ENCODE measurements at places on chromosomes 5 and 9.

GRCh38 chr5:120552638-120553037, 88.5 kb downstream of the PRR16 start:
- no peak for DNase-seq

DNA sequence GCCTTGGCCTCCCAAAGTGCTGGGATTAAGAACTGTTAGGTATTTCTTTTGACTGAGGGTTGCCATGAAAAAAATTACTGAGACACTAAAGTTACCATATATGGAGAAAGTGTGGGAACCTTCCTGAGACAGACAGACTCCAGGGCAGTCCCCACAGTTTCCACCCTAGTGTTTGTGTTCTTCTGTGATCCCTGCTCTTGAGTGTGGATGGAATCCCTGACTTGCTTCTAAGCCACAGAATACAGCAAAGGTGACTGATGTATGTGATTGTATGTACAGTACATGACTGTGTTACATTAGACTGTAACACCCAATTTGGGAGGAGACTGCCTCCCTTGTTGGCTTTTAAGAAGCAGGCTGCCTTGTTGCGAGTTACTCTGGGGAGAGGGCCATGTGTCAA, 24.7 kb upstream of the ADAM19 start:
- DNase-seq, result no peak

DNA sequence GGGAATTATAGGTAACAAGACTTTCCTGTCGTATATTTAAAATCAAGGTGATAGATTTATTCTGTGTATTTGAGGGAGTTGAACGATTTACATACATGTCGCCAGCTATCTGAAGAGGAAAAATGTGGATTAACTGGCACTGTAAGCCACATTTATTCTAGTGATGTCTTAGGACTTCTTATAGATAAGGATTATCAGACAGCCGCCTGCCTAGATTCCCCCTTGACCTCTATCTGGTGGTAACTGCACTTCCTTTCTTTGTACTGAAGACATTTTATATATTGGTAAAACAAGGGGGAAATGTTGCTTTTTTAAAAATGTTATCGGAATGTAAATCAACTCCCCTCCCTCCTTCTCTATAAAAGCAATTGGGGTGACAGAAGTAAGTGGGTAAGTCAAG, 39.3 kb upstream of the F2RL2 start:
- DNase-seq, result no peak

- no peak for DNase-seq
Measured at GRCh38 chr9:91978740-91979414, 28.8 kb upstream of the ROR2 start.

DNA sequence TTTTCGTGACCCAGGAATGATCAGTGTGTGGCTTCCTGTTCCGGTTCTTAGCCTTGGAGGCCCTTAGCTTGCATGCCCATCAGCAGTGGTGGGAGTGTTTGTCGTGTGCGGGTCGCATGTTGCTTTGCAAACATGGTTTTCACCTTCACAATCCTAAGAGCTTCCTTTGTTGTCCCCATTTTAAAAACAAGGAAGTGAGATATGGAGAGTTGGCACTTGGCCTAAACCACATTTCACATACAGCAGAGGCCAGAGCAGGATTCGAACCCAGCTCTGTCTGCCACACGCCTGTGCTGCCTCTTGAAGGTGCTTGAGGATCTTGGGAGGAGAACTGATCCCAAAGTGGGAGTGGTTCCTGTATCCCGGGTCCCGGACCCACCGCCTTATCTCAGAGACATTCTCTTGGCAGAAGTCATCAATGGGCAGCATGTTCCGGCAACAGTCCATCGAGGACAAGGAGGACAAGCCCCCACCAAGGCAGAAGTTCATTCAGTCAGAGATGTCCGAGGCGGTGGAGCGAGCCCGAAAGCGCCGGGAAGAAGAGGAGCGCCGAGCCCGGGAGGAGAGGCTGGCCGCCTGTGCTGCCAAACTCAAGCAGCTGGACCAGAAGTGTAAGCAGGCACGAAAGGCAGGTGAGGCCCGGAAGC, 38.2 kb upstream of the POMT1 start:
- DNase-seq, result no peak

- DNase-seq, result peak; percentile 81
Measured at GRCh38 chr5:143002459-143003327, 232.5 kb downstream of the ARHGAP26 start.

- DNase-seq, result no peak
Measured at GRCh38 chr9:115200711-115201505, 83.0 kb upstream of the TNC start.

GRCh38 chr9:35407846-35408245, 82.1 kb upstream of the RUSC2 start:
- DNase-seq, result no peak

DNA sequence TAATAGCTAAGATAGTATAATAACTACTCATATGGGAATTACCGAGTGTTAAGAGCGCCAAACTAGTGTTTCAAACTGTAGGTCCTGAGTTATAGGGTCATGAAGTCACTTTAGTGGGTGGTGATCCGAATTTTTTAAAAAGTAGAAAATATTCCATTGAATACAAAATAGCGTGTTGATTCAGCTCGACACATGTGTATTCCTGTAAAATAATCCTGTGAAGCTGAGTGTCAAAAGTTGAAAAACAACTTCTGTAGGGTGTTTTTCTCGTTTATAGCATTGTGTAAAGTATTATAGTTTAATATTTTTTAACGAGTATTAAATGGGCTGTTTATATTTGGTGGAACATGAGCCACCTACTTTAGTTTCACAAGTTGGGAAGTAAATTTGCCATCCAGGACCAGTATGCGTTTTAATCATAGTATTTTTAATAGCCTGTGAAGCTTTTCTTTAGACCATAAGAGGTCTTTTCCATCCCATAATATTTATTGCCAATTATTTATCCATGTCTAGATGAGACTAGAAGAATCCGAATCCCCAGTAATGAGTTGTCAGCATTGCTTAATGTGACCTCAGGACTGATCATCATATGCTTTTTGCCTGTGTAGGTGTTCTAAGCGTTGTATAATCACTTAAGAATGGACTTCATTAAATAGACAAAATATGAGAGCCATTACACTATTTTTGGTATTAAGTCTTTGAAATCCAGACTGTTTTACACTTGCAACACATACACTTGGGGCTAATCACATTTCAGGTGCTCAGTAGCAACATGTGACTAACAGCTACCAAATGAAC, 84.1 kb downstream of the PTPDC1 start:
- DNase-seq, result no peak

DNA sequence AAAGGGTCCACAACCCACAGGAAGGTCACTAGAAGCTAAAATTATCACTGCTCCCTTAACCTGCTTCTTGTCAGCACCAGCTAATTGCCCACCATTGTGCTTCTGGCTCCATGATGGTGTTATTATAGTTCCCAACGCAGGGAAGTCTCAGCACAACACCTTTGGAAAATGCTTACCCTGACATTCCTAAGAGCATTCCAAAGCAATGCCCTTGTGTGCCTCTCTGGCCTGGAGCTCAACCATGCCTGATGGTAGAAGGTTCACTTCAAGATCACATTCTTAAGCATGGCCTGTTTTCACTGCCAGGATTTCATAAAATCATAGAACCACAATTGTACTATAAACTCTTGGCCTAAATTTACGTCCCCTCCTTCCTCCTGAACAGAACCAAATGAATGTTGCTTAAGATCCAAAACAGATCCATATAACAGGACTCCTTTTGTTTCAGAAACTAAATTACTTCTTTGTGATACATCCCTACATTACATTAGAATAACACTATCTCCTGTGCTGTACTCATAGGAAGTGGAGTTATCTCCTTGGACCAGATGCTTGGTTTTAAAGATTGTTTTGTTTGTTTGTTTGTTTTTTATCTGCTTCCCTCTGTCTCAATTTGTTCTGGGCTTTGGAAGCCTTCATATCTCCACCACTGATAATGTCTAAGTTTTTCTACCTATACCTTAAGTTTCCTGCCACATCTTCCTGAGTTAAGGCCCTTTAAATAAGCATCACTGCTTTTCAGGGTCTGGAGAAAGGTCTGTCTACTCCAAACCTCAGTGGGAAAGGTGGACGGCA, 32.1 kb downstream of the ARL15 start:
- DNase-seq, result no peak

DNA sequence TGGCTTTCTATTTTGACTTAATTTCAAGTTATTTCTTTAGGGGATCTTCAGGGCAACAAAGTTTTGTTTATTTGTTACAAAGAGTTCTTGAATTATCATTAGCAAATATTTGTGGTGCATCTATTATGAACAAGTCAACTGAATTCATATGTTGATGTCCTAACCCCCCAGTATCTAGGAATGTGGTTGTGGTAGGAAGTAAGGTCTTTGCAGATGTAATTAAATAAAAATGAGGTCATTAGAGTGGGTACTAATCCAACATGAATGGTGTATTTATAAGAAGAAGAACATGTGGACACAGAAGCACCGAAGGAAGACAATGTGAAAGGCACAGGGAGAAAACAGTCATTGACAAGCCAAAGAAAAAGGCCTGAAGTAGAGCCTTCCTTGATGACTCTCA, 474.0 kb upstream of the DAB2 start:
- DNase-seq, result no peak

GRCh38 chr5:139251281-139251687, 42.3 kb upstream of the MATR3 start:
- DNase-seq, result peak; percentile 60

DNA sequence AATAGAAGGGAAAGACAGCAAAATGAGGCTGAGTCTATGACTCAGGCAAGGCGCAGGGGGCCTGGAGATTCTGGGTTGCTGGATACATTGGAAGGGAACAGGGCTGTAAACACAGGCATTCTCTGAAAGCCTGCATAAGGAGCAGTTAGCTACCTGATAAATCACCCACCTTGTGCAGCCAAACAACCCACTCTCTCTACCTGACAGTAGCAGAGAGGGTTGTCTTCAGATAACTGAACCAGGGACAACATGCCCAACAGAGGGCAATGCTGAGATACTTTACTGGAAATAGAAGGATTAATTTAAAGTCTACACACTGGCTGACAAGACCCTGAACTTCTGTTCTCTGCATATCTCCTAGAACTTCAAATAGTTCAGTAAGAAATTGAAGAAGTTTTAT, 161.6 kb downstream of the KCTD16 start:
- no peak for DNase-seq

GRCh38 chr5:154049636-154050035, 10.9 kb downstream of the MFAP3 start:
- DNase-seq, result no peak

DNA sequence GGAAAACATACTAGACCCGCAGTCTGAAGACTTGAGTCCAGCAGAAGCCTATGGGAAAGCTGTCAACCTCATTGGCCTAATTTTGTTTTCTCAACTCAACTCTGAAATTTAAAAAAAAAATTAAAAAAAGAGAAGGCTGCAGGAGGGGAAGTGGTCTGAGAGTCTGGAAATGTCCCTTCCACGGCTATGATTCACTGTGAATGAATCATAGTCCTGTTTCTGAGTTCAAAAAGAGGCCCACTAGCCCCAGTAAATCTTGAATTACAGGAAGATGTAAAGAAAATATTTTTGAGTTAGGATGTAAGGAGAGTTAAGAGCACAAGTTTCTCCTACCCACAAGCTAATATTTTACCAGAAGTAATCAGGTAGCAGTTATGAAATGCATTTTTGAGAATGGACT, 565.5 kb upstream of the DMAC1 start:
- DNase-seq, result no peak

DNA sequence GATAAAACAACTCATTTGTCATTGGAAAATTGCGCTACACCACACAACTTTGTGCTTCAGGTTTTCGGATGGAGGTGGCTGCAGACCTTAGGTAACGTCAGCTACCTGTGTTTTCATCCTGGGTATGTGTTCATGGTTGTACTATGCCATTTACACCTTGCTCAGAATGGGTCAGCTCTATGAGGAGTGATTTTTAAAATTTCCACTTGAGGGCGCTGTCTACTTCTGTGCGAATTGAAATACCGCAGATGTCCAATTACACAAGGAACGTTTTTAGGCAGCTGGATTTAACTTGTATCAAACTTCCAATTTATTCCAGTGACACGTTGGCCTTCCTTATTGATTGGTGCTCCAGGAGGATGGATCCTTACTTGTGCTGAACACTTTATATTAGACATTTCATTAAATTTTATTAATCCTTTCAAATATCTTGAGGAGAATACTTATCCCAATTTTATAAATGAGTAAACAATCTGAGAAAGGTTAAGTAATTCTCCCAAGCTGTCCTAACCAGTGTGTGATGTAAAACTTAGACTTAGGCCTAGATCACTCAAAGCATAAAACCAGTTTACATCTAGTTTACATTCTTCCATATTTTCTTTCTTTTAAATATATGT, 23.4 kb downstream of the DMRTA1 start:
- no peak for DNase-seq

GRCh38 chr9:120365386-120365785, 214.6 kb downstream of the CDK5RAP2 start:
- DNase-seq, result no peak

DNA sequence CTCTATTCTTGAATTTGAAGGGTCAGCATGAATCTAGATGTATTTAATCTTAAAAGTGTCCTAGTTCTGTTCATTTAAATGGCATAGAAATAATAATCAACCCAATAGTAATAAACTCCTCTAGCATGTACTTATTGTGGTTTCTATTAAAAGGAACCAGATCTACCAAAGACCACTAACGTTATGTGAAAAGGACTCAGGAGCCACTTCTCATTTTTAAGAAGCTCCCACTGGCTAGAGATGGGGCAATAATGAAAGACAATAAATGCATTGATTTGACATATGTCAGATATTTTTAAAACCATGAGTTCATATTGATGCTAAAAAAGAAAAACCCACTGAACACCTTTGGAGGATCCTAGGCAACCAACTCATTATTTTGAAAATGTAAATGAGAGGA, 191.9 kb downstream of the ATP10B start:
- no peak for DNase-seq

- no peak for DNase-seq
Measured at GRCh38 chr9:100014846-100015245, 84.0 kb downstream of the ERP44 start.

- no peak for DNase-seq
Measured at GRCh38 chr5:36136581-36136980, 15.1 kb downstream of the LMBRD2 start.

- no peak for DNase-seq
Measured at GRCh38 chr5:159220206-159220605, 10.9 kb upstream of the RNF145 start.

GRCh38 chr9:123070198-123070597, 36.7 kb downstream of the GPR21 start:
- no peak for DNase-seq

DNA sequence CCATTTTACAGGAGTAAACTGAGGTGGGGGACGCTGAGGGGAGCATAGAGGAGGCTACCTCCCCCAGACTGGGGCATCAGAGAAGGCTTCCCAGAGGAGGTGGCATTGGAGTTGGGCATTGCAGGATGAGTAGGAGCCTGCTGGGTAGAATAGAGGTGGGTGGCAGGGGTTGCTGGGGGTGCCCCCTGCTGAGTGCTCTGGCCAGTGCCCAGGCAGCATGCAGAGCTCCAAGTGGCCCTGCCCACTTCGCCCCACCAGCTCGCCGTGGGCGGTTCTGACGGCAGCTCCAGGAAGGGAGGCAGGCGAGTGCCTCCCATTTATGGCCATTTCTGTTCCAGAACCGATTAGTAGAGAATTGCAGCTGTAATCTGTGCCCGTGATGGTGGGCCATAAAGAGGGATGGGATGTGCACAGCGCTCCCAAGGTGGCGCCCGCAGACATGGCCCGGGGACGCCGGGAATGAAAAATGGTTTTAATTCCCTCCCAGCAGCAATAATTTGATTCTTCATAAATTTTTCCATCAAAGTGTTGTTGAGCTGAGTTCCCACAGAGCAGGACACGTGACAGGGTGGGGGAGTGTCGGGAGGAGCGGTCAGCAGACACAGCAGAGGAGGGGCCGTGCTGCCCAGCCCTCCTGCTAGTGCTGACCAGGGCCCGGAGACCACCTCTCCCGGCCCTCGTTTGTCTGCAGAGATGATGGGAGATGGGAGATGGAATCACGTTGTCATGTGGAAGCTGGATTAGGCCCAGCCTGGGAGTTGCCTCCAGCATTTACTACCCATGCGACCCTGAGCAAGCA, 75.5 kb downstream of the LMX1B start:
- no peak for DNase-seq

Data from activated CD4-positive, alpha-beta memory T cell treated with anti-CD3 and anti-CD28 coated beads, Interleukin-2, amount 10 ng/mL, durations not matched to agents 7 days and 5 days (primary cell).